ENCODE measurements at places on chromosomes 13 and 19.

- no peak for DNase-seq
Observed at GRCh38 chr13:112651311-112651710, 38.5 kb upstream of the ATP11A start.

- no peak for DNase-seq
Observed at GRCh38 chr13:105996391-105997025, 539.0 kb downstream of the EFNB2 start.

- DNase-seq, result no peak
Observed at GRCh38 chr19:29476528-29476927, 49.3 kb upstream of the VSTM2B start.

DNA sequence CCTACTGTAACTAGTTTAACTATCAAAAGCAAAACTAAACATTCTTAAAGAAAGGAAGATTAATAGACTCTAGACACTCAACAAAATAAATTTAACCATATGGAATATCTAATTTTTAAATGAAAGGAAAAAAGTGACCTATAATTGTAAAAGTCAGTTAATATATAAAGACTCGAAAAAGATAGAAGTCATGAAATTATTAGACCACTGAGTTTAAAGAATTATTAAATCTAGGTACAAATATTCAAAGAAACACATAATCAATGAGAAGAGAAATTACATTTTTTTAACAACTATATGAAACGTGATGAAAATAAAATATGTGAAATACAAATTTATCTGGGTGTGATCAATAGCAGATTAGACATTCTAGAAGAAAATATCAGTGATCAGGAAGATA, 706.8 kb upstream of the PCDH20 start:
- DNase-seq, result no peak

- DNase-seq, result no peak
Observed at GRCh38 chr13:97011446-97012131, 17.3 kb upstream of the OXGR1 start.

GRCh38 chr13:91816263-91816807, 417.9 kb downstream of the GPC5 start:
- DNase-seq, result no peak

DNA sequence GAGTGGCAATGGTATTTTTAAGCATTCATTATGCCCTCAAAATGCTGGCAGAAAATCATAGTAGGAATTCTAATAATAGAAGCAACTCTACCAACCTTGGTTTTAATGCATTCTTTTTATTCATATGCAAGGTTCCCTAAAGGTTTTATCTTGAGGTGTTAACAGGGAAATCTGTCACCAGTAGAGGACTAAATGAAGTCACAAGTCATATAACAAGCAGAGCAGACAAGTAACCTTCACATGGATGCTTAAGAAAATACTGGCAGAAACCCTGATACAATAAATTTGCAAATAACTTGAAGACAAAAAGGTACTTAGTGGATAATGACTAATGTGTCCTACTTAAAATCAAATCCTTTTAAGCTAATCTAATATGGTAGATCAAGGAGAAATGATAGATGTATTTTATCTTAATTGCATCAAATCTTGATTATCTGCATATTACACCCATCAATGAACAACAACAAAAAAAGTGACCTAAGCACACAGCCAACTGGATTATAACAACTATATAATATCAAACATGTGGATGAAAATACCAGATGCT, 73.3 kb downstream of the RFC3 start:
- DNase-seq, result no peak

GRCh38 chr13:48500652-48501197, 32.2 kb downstream of the RCBTB2 start:
- DNase-seq, result no peak

- DNase-seq, result no peak
Observed at GRCh38 chr19:32421589-32422361, 16.2 kb downstream of the DPY19L3 start.

- DNase-seq, result no peak
Observed at GRCh38 chr13:49407068-49407467, 36.8 kb downstream of the CAB39L start.

DNA sequence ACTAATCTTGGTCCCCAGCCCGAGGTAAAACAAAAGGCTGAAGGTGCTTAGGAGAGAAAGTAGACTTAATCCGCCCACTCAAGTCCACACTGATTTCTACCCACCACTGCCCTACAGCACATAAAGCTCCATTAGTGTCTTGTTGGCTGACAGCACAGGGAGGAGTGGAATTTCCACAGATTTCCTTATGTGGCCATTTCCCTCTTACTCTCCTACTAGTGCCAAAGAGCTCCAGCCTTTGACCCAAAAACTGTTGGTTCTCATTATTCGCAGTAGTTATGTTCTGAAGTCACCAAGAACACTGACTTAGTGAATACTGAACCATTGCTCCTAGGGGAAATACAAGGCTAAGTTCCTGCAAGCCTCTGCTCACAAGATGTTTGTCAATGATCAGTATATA, 61.2 kb downstream of the RAB20 start:
- DNase-seq, result no peak

- no peak for DNase-seq
Observed at GRCh38 chr13:47665043-47665442, 336.0 kb downstream of the SUCLA2 start.

DNA sequence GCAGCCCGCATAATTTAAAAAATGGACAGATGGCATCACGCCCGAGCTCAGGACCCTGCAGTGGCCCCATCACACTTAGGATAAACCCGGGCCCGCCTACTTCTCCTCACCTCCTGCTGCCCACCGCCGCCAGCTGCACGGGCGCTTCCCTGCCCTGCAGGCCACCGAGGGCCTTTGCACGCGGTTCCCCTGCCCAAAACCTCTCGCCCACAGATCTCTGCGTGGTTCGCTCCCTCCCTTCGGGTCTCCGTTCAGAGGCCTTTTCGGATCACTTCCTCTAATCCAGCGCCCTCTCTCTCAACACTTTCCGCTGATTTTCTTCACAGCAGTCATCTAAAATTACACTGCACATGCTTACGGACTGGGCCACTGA, 1.8 kb downstream of the SHISA7 start:
- no peak for DNase-seq

DNA sequence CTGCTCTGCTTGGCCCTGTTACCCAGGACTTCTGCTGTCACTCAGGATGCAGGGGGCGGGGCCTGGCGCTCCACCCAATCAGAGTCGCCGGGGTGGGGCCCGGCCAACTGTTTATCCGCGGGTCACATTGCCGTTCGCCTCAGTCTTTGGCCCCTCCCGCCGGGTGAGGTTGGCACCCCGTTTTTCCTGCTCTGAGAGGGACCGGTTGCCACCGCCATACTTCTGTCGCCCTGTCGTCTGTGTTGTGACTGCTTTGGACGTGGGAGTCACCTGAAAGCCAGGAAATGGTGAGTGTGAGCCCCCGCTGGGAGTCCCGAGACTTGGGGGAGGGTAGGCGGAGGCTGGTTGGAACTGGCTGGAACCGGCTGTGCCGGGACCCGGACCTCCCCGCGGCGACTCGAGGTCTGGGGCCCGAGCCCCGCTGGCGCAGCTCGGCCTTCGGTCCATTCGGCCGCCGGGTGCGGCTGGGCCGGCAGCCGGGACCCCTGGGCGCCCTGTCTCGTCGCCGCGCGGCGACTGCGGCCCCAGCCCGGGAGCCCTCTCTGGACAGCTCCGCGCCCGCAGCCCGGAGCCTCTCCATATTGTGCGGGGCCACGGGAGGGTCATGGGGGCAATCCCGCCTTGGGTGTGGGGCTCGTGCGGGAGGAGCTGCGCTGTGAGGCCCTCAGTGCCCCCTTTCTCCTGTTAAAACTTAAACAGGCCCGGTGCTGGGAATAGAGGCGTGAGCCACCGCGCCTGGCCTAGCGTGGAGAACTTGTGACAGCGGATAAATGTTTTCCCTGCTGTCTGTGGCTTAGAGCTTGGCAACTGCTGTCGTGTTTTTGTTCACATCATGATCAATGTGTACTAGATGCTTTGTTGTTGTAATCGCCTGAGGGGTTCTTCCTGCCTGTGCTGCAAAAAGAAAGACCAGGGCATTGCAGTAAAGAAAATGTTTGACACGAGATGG, at the start of gene ZNF844:
Gene ZNF844 (plus strand): TSS at position 142 of the 949 bp plus-strand sequence. CDS start 143 bp downstream, at position 285.
- DNase-seq, result peak; percentile 43

DNA sequence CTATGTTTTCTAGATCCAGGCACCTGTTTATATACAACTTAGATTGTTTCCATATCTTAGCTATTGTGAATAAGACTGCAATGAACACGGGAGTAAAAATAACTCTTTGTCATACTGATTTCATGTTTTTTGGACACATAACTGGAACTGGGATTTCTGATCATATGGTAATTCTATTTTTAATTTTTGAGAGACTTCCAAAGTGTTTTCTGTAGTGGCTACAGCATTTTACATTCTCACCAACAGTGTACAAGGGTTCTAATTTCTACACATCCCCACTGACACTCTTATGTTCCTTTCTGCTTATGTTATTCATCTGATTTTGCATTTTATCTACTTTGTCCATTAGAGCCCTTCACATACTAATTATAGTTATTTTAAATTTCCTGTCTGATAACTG, 1152.9 kb downstream of the SLITRK1 start:
- no peak for DNase-seq

- DNase-seq, result no peak
Observed at GRCh38 chr13:108924134-108924533, 294.7 kb downstream of the MYO16 start.

DNA sequence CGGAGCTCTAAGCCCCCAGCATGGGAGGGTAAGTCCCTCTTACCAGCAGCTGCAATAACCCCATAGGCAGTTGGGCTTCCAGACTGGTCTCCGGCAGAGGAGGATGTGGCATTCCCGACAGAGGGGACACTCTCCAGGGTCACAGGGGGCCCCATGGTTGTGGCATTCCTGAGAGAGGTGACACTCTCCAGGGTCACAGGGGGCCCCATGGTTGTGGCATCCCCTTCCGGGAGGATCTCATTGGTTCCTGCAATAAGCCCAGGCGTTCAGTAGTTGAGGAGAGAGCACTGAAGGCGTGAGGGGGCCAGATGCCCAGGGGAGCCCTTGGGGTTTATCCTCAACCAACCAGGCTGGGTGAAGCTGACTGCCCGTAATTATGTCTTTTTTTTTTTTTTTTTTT, 5.4 kb downstream of the CD320 start:
- DNase-seq, result no peak

- no peak for DNase-seq
Observed at GRCh38 chr13:36763126-36763722, 55.8 kb upstream of the RFXAP start.

DNA sequence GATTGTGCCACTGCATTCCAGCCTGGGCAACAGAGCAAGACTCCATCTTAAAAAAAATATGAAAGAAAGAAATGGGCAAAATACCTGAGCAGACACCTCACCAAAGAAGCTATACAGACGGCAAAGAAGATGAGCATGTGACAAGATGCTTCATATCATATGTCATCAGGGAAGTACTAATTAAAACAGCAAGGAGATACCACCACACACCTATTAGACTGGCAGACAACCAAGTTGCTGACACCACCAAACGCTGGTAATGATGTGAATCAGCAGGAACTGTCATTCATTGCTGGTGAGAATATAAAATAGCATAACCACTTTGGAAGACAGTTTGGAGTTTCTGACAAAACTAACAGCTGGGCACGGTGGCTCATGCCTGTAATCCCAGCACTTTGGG, 11.5 kb upstream of the TFDP1 start:
- no peak for DNase-seq
